ENCODE measurements at places on chromosomes 4 and X.

DNA sequence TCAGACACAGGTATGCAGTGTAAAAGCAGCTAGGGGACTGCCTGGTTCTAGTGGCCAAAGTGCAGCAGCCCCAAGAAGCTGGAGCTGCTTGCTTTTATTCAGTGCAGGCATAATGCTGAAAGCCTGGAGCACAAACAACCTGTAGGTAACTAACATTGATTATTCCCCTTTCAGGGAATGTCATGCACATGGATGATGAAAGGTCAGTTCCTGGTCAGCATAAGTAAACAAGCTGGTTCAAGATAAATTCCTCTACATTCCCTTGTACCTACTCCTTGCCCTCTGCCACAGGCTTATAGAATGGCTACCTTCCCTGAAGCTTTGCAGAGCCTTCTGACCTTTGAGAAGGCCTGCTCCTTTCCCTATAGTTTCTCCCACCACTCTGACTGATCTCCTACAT lies 1318.5 kb upstream of the ADGRL3 start:
- no peak for DNase-seq

- no peak for DNase-seq
Measured at GRCh38 chr4:113173793-113174264, 124.4 kb downstream of the ANK2 start.

DNA sequence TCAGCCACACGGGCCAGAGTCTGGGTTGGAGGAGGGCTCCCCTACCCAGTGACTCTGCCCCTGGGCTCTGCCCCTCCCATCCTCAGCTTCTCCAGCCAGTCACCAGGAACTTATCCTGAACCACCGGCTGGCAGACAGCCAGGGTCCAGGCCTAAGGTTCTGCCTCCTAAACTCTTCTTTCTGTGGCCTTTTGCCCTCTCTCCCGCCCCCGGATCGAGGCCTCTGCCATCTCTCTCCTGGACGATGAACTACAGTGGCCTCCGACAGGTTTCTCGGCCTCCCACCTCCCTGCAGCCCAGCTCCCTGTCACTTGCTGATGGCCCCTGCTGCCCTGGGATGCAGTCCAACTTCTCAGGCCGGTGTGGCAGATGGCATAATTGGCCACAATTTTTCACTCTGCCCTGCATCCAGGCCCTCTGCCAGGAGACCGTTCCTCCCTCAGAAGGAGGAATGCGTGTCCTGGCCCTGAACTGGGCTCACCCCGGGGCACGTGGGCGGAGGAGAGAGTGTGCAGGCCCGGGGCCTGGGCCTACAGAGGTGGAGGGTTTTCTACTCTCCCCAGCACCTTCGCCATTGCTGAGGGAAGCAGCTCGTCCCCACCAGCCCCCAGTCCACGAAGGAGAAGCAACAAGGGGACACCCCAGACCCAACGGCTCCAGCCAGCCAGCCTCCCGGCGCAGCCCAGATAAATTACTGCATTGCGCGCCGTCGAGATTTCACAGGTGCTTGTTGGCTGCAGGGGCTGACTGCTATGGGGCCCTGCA lies 81.9 kb upstream of the LRPAP1 start:
- no peak for DNase-seq

DNA sequence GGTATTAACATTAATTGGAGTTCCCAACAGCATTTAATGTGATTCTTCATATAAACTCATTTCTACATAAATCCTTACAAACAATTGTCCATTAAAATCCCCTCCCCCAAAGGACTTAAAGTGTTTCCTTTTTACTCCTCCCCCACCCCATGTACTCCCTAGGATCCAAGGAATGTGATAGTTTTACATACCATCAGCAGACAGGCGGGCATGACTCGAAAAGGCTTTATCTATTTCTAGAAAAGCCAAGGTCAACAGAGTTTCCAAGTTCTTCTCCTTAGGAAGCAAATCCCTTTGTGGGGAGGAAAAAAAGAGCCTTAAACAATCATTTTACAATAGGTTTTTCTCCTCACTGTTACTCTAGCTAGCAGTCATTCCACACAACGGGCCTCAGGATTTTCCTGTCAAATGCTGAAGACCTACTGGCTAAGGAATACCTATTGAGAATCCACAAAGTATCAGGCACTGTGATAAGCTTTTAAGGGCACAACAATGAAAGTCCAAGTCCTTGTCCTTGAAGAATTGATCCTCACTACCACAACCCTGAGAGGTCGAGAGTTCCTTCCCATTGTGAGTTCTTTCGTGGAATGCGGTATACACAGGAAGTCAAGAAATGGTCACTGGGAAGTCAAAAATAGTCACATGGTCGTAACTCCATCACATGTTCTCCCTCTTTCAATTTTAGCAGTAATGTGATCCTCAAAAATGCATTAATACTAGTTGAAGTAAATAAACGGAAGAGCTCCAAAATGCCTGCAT lies 7.2 kb downstream of the PPM1K start:
- DNase-seq, result peak; percentile 27

GRCh38 chr4:156109943-156110900 lies 156.6 kb upstream of the CTSO start:
- peak; percentile 66 for DNase-seq

GRCh38 chrX:346034-346813 lies 27.6 kb upstream of the GTPBP6 start:
- no peak for DNase-seq

- no peak for DNase-seq
Measured at GRCh38 chrX:56853436-56853835, 124.4 kb downstream of the NBDY start.

- peak; percentile 91 for DNase-seq
Measured at GRCh38 chr4:176013476-176014247, 52.0 kb upstream of the WDR17 start.

GRCh38 chrX:38845426-38845825 lies 44.2 kb downstream of the MID1IP1 start:
- DNase-seq, result no peak

DNA sequence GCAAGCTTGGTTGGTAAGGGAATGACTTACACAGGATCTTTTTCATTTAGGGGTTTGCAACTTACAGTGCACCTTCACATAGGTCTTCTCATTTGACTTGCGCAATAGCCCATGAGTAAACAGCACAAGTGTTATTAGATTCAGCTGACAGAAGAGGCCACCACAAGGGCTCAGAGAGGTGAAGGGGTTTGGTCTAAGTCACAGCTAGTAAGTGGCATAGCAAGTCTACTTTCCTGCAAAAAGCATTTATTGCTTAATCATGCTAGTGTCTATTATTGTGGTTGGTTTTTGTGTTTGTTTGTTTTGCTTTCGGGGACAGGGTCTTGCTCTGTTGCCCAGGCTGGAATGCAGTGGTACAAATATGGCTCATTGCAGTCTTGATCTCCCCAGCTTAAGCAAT lies 83.3 kb downstream of the SPRY1 start:
- peak; percentile 7 for DNase-seq

DNA sequence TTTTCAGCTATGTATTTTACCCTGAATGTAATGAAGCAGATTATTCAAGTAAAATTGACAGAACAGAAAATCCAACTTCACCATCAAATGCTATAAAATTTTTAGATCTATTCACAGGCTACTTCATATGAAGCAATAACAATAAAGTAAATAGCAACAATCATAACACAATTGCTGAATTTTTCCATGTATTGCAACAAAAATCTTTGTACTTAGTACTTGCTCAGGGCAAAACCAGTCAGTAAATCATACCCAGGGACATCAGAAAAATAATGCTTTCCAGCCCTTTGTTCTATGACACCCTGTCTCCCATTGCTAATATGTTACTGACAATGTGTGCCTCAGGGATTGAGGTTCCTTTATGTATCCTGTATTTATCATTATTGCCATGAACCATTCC lies 15.5 kb downstream of the TNIP3 start:
- no peak for DNase-seq

GRCh38 chr4:89039730-89040338 lies 17.2 kb downstream of the FAM13A start:
- DNase-seq, result no peak

- no peak for DNase-seq
Measured at GRCh38 chr4:20395160-20395773, 143.6 kb downstream of the SLIT2 start.

- peak; percentile 19 for DNase-seq
Measured at GRCh38 chrX:116239944-116240840, 69.6 kb downstream of the AGTR2 start.
